Stimulated activated CD4-positive, alpha-beta T cell treated with anti-CD3 and anti-CD28 coated beads, Interleukin-12 subunit alpha, Interleukin-12 subunit beta, amount 100 ng/mL, for 24 hours (primary cell): ENCODE measurements at places on chromosomes 11 and 22.

DNA sequence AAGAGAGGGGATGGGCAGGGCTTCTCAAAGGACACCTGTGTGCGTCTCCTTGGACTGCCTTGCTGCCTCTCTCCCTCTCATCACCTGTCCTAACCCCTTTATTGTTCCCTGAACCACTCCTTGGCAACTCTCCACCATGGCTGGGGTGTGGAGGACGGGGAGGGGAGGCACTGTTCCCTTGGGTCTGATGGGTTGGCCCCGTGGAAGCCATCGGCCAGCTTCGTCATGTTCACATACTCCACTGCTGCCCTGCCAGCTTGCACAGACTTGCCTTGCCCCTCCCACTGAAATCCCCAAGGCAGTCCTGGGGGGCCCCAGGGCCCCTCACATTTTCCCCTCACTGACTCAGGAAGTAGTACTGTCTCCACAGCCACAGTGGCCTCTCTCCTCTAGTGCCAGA is 36.1 kb upstream of the LRRC32 start:
- DNase-seq, result no peak

DNA sequence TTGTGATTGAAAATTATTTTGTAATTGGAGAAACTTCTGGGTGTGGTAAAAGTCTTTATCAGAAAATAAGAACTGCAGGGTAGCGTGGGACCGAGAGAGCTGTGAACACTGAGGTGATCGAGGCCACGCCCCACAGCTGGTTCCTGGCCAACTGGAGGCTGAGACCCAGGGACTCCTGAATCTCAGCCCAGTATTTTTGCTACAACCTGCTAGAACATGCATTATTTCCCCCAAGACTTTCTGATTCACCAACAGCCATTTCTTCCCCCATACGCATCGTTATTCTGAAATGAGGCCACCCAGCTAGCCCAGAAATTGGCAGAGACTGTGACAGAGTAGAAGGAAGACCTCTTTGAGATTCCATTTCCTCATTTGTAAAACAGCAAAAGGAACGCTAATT is 3.4 kb upstream of the FGF19 start:
- no peak for DNase-seq

- DNase-seq, result no peak
Measured at GRCh38 chr11:6629892-6630631, 10.8 kb upstream of the TPP1 start.

DNA sequence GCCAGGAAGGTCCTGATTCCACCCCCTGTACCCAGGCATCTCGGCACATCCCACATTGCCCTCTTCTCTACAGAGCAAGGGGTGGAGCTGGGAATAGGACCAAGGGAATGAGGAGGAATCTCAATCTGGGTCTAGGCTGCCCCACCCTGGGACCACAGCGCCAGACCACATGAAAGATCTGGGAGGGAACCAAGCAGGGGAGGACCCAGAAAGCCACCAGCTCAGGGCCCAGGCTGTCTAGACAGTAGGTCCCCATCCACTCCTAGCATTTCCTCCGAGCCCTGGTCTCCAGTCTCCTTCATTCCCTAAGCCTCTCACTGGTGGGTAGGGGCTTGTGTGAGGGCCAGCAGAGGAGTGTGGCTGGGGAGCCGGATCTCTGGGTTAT is 11.6 kb downstream of the PHLDB1 start:
- DNase-seq, result no peak

- DNase-seq, result no peak
Measured at GRCh38 chr11:72144807-72145565, 9.5 kb downstream of the FOLR3 start.

GRCh38 chr22:23485490-23485889 is 94.6 kb downstream of the IGLL1 start:
- DNase-seq, result no peak

DNA sequence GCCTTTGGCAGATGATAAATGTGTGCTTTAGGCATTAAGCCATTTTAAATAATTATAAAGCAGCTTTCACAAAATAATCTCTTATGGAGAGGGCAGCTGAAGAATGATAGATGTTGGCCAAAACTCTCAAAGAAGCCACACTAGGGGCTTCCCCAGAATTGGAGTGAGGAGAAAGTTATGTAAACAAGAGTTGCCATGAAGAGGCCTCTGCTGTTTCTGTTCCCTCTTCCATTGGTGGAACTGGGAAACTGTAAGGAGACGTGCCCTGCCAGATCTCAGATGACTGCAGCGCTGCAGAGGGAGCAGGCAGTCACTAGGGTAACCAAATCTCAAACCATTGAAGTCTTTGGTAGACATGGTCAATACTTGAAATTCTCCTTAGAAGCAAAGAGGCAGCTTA is 19.4 kb upstream of the APLP2 start:
- DNase-seq, result no peak

DNA sequence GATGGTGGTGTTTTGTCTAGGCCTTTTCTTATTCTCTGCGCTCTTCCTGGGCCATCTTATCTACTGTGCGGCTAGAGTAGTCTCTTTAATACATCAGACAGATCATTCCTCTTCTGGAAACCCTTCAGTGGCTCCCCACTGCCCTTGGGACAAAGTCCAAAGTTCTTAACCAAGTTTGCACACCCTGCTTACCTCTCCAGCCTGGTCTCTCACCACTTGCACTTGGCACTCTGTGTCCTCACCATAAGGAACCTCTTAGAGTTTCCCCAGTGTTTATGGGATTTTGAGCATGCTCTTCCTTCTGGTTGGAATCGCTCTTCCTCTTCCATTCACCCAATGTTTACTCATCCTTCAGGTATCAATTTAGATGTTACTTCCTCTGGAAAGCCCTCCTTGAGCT is 5.2 kb upstream of the SPTBN2 start:
- no peak for DNase-seq

GRCh38 chr11:11000579-11001283 is 142.9 kb upstream of the ZBED5 start:
- no peak for DNase-seq

GRCh38 chr22:46902998-46903916 is 140.8 kb downstream of the TBC1D22A start:
- DNase-seq, result no peak

DNA sequence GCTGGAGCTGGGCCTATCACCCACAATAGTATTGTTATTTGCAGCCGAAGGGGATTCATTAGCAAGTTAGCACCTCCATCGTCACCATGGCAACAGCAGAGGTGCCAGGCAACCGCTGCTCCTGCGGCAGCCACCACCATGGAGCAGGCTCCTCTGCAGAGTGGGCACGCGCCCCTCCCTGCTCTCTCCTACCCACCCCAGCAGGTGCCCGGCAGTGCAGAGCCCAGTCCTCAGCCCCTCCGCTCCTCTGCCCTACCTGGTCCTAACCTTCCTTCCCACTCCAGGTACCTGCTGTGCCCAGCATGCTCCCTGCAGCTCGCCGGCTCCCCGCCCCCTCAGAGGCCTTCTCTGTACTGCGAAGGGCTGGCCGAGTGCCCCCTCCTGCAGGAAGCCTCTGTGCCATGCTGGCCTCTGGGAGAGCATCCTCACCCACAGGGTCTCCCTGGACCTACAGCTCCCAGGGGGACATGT is 3.6 kb downstream of the DUSP8 start:
- DNase-seq, result no peak

DNA sequence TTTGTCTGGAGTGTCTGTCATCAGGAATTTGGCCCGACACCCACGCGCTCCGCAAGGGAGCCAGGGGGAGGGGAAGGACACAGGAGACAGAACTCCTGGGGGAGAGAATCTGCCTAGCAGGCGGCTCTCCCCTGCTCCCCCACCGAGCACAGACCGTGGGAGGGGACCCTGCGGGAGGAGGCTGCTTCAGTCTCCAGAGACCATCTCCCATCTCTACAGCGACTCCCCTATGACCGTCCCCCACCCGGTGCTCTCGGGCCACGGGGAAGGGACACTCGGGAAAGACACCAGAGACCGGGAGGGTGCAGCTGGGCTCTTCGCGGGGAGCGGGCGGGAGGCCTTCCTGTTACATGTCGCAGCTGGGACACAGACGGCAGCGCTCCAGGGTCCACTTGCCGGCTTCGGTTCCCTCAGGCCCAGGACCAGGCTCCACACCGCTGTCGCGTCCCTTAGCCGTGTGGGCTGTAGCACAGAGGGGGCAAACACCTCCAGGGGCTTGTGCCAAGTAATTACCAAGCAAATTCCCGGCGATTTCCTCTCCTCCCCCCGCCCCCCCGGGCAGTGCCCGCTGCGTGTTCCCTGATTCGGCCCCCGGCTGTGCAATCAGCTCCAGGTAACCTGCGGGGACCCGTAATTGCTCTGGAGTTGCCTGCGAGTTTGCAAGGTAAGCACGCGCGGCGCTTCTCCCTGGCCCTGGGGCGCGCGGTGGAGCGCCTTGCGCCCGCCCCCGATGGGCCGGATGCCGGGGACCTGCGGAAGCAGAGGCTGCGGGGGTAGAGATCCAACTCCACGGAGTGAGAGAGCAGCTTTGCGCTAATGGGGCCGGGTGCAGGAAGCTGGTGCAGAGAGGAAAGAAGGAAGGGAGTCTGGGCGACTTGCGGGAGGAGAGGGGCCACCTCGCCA is 155.1 kb upstream of the CADM1 start:
- no peak for DNase-seq

- DNase-seq, result no peak
Measured at GRCh38 chr22:30276039-30276438, 9.4 kb upstream of the OSM start.

GRCh38 chr11:36104660-36104992 is 160.8 kb downstream of the LDLRAD3 start:
- no peak for DNase-seq

- DNase-seq, result no peak
Measured at GRCh38 chr11:35712533-35712932, 50.0 kb downstream of the TRIM44 start.

DNA sequence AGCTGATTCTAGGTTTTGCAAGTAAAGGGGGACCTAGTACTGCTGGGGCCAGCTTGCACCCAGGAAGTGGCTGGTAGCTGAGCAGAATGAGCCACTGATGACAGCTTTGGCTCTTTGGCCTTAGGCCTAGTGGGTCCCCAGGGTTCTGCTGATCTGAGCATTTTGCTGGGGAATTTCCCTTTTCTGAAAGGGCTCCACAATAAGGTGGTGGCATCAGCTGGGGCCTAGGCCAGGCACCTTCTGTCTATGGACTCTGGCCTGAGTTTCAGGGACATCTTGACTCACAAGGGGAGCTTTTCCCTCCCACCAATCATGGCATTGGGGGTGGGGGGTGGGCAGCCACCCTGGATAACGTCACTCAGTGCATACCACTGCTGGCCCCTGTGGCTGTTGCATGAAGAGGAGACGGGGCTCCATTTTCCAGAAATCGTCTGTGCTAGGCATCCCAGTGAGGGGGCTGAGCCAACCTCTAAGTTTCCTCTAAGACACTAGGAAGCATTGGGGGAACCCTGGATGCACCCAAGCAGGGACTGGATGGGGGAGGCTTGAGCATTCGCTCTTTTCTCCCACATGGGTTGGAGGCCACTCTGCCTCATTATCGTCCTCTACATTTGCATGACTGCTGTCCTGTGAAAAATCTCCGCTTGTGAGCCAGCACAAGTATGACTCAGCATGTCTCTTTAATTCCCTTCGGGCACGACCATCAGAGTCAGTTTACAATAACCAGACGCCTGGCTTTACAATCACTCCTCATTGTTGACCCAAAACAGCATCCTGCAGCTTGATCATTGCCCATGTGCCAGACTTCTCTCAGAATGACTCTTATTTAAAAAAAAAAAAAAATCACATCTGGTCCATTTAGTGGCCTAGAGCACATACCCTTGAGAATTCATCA is 145.0 kb upstream of the THY1 start:
- DNase-seq, result no peak

- no peak for DNase-seq
Measured at GRCh38 chr11:68077617-68078582, 39.1 kb downstream of the TCIRG1 start.

DNA sequence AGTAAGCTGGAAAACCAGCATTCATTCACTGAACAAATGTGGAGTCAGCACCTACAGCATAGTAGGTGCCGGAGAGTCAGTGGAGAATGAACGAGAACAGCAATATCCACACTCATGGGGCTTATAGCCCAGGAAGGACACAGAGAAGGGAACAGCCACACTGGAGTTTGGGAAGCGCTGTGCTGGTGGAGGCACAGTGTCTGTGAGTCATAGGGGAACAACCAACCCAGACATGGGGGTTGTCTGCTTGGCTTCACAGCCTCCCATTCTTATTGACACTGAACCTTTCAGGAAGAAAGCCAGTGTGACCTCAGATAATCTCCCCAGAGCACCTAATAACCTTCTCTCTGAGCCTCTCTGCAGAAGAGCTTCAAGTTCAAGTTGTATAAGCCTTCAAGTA is 56.6 kb upstream of the UBASH3B start:
- DNase-seq, result no peak

DNA sequence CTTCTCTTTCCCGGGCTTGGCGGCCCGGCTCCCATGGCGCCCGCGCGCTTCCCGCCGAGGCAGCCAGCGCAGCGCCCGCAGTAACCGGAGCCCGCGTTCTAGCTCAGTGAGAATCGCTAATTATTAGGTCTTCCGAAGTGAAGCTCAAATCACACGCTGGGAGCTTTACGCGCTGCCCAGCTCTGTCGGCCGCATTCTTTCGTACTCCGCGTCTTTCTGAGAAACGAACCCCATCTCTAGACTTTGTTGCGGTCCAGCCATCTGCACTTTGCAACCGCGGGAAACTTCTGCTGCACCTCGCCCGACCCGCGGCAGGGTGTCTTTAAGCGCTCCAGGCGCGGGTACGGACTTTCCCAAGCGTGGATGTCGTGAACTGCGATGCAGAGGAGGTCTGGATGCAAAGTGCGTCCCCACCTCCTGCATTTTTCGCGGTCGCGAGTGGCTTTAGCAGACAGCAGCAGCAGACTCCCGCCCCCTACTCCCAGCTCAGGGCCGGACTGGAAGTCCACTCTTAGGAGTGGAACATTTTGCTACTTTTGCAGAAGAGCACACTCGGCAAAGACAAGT is 6.0 kb upstream of the PAX6 start:
- no peak for DNase-seq

DNA sequence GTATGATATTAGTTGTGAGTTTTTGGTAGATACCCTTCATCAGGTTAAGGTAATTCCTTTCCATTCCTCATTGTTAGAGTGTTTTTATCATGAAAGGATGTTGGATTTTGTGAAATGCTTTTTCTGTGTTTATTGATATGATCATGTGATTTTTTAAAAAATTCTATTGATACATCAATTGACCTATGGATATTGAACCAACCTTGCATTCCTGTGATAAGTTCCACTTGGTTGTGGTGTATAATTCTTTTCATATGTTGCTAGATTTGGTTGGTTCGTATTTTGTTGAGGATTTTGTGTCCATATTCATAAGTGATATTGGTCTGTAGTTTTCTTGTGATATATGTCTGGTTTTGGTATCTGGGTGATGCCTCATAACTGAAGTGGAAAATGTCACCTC is 6.7 kb downstream of the ANKRD13D start:
- no peak for DNase-seq
